T1000 (cell line): ENCODE measurements at places on chromosomes 11 and 22.

DNA sequence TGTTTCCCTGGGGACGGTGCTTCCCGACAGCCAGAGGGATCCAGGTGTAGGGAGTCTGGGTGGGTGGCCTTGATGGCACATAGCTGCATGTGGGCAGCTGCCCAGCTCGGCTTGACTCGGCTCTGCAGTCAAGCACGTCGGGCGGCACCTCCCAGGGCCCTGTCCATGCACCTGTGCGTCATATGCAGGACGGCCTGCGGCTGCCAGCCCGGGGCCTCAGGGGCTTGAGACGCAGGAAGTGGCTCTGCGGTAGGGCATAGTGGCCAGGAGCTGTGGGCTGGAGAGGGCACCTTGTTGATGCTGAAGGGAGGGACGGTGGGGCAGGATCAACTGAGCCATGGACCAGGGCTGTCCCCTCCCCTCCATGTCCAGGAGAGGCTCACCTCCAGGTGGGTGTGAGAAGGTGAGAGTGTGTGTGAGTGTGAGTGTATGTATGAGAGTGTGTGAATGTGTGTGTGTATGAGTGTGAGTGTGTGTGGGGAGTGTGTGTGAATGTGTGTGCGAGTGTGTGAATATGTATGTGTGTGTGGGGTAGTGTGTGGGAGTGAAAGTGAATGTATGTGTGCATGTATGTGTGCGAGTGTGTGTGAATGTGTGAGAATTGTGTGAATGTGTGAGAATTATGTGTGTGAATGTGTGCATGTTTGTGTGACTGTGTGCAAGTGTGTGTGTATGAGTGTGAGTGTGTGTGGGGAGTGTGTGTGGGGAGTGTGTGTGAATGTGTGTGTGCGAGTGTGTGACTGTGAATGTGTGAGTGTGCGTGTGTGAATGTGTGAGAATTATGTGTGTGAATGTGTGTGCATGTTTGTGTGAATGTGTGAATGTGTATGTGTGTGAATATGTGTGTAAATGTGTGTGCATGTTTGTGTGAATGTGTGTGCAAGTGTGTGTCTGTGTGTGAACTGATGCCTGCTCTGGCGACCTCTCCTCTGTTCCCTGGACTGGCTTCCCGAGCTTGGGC lies 5.7 kb upstream of the SUN2 start:
- no peak for DNase-seq

- no peak for DNase-seq
Observed at GRCh38 chr11:132556316-132556715, 976.0 kb downstream of the OPCML start.

- no peak for DNase-seq
Observed at GRCh38 chr22:24901448-24901847, 45.0 kb downstream of the LHFPL7 start.

- no peak for DNase-seq
Observed at GRCh38 chr11:101482556-101483124, 101.2 kb downstream of the TRPC6 start.

DNA sequence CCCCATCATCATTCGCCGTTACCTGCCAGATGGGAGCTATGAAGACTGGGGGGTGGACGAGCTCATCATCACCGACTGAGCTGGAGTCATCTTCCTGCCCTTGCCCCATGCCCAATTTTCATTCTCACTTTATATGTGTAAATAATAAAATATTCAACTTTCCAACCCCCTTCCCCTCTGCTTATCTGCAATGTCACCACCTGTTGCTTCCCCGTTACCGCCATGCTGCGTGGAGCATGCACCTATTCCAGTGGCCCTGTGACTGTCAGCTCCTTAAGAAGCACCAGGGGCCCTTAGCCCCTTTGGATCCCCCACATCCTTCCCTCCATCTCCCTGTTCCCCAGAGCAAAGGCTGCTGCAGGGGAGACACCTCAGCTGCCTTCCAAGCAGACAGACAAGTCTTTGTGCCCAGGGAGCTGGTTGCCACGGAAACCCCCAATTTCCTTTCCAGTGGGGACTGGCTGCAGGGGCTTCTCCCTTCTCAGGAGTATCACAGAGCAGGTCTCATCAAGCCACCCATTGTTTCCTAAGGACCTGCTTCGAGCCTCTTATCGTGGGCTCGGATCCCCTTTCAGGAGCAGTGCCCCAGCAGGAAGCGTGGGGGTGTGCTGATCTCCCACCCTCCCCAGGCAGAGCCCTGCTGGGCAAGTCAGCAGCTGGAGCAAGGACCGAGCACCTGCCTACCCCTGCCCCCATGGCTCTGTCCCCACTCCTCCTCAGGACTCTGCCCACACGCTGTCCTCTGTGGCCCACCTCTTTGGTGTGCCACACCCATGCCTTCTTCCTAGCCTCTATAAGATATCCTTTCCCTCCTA lies 14.3 kb downstream of the POLR2F start:
- no peak for DNase-seq

DNA sequence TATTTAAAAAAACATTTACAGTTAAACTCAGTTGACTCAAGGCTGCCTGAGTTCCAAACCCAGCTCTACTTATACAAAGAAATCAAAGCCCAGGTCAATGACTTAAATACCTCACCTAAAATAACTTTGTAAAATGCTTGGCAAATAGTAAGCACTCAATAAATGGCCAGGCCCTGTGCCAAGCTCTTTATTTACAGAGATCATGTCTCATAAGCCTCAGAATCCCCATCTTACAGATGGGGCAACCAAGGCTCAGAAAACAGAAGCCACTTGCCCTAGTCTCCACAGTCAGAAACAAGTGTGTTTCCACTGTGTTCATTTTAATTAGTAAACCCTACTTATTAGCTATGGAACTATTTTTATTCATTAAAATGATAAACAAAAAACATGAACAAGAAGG lies 30.5 kb upstream of the TTC28 start:
- no peak for DNase-seq

- DNase-seq: peak; percentile 57
Observed at GRCh38 chr11:18698341-18699268, at the start of gene TMEM86A. TSS of gene TMEM86A (plus strand) at chr11:18698779. CDS start at chr11:18698887, 108 bp downstream.

GRCh38 chr22:46835693-46836092 lies 73.2 kb downstream of the TBC1D22A start:
- DNase-seq: no peak

GRCh38 chr11:78208257-78209165 lies 19.8 kb downstream of the USP35 start:
- no peak for DNase-seq

DNA sequence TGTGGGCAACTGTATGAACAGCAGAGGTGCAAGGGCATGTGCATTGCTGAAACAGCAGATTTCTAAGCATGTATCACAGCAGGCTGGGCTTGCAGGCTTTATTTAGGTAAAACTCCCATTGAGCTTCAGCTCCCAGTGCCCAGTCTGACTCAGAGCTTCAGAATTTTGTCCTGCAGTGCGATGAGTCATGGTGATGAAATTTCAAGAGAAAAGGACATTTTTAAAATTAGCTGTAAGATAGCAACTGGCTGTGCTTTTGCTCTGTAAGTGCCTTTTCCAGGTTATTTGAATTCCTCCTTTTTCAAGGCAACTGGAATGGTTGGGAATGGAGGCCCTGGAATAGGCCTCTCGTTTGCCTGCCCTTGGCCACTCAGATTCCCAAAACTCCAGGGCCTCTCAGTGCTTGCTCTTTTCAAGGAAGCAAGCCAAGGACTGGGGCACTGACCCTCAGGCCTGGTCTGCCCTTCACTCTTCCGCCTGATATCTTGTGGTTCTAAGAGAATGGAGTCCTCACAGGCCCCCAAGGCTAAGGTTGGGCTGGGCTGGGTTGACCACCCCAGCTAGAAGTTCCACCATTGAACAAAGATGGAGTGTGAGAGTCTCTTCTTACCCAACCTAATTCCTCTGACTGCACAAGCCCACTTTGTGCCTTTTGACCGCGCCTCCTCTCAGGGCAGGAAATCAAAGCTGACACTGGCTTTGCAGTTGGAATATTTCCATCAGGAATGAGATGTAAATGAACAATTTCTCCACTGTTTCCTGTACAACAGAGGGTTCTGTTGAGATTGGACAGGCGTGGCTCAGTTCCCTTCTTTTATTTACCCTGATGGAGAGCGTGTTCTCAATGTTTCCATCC lies 59.5 kb upstream of the PRSS23 start:
- DNase-seq: peak; percentile 47

GRCh38 chr22:17205432-17205831 lies 13.8 kb downstream of the ADA2 start:
- DNase-seq: no peak

DNA sequence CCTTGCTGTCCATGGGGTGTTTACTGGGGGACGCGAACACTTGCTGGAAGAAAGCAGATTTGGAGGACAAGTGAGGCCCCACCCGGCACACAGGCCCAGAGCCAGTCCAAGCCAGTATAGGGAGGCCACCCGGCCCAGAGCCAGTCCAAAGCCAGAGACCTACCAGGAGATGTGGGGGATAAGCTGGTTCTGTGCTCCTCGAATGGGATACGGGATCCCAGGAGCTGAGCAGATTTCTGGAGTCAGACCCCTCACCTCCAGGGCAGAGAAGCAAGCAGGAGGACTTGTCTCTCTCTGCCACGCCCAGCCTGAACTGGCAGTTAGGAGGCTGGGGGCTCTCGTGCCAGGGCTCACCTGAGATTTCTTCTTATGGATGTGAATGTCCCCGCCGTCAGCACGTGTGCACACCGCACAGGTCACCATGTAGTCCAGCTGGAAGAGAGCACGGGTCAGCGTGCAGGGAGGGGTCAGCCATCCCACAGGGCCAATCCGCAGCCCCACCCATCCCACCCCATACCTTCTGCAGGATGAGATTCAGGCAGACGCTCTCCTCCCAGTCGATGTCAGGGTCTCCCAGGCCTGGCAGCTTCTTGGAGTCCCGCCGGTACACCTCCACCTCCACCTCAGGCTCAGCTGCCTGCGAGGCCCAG lies 35.3 kb downstream of the KIAA0930 start:
- no peak for DNase-seq

DNA sequence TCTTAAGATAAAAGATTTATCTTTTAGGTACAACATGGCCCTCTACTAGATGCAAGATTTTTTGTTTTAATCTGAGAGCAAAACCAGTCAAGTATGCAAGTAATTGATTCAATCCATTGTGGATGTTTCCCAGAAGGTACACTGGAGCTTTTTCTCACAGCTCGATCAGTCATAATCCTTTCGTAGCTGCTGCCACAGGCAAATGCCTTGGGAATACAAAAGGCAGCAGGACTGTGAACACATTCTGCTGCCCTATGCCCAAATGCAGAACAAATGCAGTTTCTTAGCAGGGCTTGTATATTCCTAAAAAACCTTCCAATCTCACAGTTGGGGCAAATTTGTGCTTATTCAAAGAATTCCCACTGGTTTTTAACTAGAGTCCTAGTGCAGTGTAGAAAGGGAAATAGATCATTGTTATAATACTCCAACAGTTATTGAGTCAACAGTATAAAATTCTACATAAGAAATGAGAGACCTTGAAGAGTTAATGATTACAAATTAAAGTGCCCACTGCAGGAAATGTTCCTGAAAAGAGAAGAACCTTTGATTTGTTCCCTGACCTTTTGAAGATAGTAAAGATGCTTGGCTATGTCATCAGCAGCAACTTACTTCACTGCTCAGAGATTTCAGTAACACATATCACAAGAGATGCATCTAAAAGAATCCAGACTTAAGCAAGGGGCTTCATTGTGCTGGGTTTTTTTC lies 14.1 kb downstream of the LPXN start:
- no peak for DNase-seq

- DNase-seq: no peak
Observed at GRCh38 chr11:102620818-102621561, 4.1 kb downstream of the MMP20 start.

- no peak for DNase-seq
Observed at GRCh38 chr22:44743804-44744211, 8.6 kb upstream of the ARHGAP8 start.

- DNase-seq: no peak
Observed at GRCh38 chr11:87518266-87518665, 480.5 kb downstream of the TMEM135 start.
